ENCODE measurements at places on chromosomes 12 and 14. TPM values are rescaled to one million over a fixed set of nuclear protein-coding genes. Genes with fewer than 3 reads are reported as not detected.

The SIX1 gene
- total RNA-seq: not detected

The SERPINA12 gene
- not detected for total RNA-seq

The PPP1R1A gene
- total RNA-seq: 13.4 TPM

The SUDS3 gene
- 57.9 TPM for total RNA-seq

The POP5 gene
- total RNA-seq: 57.4 TPM

The AKAP3 gene
- 0.69 TPM for total RNA-seq

The SMCO3 gene
- total RNA-seq: not detected

The SCNN1A gene
- 34.7 TPM for total RNA-seq

The PLD4 gene
- not detected for total RNA-seq

The DMAC2L gene
- 9.2 TPM for total RNA-seq

The PPP1CC gene
- 189 TPM for total RNA-seq

The FIGNL2 gene
- 9.0 TPM for total RNA-seq

The FGF23 gene
- 0.48 TPM for total RNA-seq

The KRT72 gene
- not detected for total RNA-seq

The RPGRIP1 gene
- 0.29 TPM for total RNA-seq

The ZBTB42 gene
- 7.7 TPM for total RNA-seq

The CAND1 gene
- total RNA-seq: 278 TPM

The ANAPC5 gene
- 113 TPM for total RNA-seq

The CPSF2 gene
- 100 TPM for total RNA-seq

The ACRBP gene
- total RNA-seq: 3.8 TPM

The DPPA3 gene
- 4.6 TPM for total RNA-seq

The CLEC2A gene
- total RNA-seq: not detected

The GPR132 gene
- 0.59 TPM for total RNA-seq

The DAAM1 gene
- total RNA-seq: 92.6 TPM

The HRK gene
- total RNA-seq: 1.3 TPM

All from endodermal cell (in vitro differentiated cells).